NCI-H146 (cell line): ENCODE measurements at places on chromosomes 2 and 18.

DNA sequence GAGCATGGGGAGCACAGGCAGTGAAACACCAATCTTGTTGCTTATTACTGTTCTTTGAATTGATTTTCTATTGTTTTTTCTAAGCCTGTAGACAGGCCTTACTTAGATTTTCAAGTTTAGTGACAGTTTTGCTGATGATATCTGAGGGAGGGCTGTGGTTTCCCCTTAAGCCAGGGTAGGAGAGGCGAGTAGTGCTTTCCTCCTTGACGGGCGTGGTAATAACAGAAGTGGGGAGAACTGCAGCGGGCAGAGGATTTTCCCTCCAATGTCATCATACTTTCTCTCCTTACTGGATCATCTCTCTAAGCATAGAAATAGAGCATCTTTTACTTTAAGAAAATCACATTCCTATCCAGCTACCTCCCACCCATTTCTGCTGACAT is 314.4 kb downstream of the ALK start:
- no peak for DNase-seq

DNA sequence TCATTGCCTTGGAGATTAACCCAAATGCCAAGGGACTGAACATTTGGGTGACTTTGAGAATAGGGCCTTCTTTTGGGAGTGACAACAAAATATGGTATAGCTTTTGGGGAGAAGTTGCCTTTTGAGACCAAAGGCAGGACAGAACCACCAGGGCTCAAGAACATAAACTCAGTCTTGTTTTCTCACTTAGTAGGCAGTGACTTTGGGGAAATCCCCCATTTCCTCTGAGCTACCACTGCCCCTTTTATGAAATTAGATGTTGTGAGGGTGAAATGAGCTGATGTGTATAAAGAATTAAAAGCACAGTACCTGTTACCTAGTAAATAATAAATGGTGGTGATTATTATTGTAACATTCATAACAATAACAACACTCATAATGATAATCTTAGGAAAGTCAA is 36.5 kb downstream of the GPD2 start:
- DNase-seq = no peak

- DNase-seq = no peak
Observed at GRCh38 chr2:28480403-28481049, 15.3 kb upstream of the PLB1 start.

DNA sequence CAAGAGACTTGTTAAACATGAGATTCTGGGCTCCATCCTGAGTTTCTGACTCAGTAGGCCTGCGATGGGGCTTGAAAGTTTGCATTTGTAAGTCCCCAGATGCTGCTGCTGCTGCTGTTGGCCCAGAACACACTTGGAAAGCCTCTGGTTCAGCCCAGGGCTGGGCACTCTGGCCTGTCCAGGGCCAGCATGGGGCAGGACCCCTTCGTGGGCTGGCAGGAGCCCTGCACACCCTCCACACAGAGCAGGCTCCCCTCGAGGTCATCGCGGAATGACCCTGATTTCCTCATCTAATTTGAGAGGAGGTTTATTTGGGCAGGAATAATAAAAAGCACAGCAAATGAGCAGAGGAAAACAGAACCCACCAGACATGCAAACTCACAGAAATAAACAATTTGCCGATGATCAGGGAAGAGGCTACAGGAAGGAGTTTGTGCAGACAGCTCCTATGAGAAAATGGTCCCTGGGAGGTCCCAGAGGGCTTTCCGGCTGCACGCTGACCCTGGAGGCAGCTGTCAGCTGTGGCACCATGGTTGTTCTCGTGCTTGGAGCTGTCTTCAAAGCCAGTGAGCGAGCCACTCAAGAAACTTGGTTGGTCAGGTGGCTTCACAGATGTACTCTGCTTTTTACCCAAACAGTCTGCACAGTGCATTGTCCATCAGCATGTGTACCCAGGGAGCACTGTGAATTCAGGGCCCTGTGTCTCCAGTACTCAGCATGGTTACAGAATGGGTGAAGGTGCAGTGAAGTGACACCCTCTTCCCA is 119.3 kb downstream of the GLI2 start:
- DNase-seq = no peak

GRCh38 chr18:24734058-24734457 is 273.6 kb downstream of the HRH4 start:
- peak; percentile 19 for DNase-seq

DNA sequence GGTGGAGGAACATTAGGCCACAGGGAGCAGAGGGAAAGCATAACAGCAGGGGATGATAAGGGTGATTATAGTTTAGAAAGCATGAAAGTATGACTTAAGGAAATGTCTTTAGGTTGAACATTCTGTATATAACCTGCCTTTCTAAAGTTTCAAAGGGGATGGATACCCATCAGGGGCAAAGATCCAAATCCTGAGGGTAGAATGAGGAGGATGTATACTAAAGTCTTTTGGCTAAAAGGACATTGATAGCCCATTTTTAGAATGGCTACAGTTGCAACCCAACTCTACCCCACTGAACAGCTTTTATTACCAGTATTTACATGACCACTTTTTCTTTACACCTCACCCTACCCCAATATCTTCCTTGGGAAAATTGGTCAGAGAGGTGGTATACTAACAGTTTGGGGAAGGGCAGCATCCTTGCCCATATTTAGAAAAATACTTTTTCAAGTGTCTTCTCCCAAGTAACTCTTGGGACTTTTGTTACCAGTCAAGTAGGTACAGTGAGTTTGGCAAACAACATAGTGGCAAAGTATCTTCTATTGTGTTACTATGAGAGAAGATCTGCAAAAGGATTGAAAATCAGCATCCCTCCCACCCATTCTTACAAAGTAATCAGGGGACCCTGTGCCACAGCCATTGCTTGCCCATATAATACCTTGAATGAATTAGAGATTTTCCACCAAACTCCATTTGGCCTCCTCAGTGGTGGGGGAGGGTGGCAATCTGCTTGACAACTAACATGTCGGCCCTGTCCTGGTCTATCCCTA is 8.3 kb downstream of the MAT2A start:
- no peak for DNase-seq

DNA sequence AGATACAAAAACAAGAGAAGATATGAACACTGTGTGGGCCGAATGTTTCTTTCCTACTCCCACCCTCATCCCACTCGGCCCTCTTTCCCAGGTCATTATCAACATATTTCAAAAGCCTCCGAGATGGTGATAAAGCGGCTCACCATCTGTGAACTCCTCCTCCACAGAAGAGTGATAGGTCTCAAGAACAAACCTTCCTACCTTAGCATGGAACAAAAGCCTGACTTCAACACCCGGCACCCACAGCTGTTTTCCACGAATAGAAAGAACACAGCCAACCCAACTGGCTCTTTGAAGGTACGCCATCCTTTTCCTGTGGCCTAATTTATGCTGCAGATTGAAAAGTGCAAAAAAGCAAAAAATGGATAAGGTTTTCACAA is 28.8 kb downstream of the BCL2 start:
- DNase-seq = no peak

DNA sequence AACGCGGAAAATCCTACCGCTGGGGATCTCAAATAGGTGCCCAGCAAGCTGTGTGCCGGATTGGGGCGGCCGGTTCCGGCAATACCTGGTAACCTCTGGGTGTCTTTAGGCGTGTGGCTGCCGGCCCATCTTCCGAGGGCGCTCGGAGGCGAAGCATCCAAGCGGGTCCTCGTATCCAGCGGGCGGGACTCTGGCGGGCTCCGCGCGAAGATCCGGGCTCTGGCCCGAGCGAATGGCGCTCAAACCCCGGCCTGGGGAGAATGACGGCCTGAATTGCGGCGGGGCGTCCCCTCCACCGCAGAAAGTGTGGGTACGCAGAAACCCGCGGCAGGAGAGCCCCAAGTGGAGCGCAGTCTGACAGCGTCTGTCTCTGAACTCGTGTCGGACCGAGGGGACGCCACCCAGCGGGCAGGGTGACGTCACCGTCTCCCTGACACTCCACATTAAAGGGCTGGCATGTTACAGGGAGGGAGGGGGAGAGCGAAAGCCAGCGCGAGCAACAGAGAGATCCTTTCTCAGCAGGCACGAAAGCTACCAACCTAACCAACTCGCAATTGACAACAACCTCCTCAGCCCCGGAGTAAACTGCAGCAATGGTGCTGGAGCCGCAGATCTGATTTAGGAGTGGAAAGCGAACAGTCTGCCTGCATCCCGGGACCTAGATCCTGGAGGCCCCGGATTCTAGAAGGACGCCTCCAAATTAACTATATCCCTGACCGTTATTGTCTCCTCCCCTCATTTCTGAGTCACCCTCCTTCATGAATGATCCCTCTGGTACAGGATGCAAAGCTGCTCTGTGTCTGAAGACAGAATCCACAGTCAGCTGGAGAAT is at the start of gene SKOR2:
TSS of gene SKOR2 (minus strand) at position 372 of the 832 bp plus-strand sequence. CDS start 2,477 bp downstream, outside the sequence.
- DNase-seq = no peak

GRCh38 chr2:152396051-152396511 is 61.1 kb downstream of the FMNL2 start:
- no peak for DNase-seq

DNA sequence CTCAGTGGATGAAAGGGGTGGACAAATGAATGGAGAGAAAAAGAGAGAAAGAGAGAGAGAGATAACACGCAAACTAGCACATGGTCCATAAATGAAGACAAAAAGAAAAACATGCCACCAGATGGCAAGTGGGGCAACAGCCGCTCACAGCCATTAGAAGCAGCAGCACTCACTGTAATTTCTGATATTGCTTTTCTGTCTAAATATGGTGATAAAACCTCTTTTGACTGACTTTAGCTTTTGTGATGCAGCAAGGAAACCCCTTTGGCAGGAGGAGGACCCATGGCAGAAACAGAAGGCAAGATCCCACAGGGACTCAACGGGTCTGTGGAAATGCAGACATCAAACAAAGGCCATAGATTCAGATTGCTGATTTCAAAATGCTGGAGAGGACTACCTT is 88.0 kb upstream of the CDH20 start:
- no peak for DNase-seq

- DNase-seq = no peak
Observed at GRCh38 chr2:102262216-102263129, 48.9 kb upstream of the IL1RL1 start.

GRCh38 chr2:226552571-226553285 is 246.9 kb downstream of the IRS1 start:
- no peak for DNase-seq

GRCh38 chr2:85952196-85952734 is 63.5 kb upstream of the ST3GAL5 start:
- no peak for DNase-seq
